ENCODE measurements at places on chromosomes 4 and X.

DNA sequence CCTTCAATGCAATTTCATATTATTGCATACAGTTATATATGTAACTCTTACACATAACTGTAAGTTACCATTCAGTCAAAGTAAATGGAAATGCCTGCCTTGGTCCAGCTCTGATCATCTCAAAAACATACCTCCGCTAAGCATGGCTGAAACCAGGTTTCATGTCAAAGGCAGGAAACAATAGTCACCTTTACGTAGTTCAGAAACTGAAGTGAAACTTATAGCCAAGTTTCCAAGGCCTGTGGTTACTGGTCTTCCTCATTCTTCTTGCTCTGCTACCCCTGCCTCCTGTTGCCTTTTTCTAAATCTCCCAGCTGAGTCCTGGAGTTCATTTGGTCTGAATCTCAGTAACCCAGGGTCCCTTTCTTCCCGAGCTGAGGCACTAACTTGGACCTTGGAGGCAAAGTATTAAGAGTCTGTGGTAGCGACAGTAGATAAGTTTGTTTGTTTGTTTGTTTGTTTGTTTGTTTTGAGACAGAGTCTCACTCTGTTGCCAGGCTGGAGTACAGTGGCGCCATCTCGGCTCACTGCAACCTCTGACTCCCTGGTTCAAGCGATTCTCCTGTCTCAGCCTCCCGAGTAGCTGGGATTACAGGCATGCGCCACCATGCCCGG lies 30.8 kb downstream of the DAPP1 start:
- no peak for DNase-seq
- H3K27ac ChIP-seq, result no peak overlapping the region
- no peaks in the 10 kb centered on the region for H3K36me3 ChIP-seq
- peaks cover 5% of the 10 kb centered on the region for H3K4me1 ChIP-seq
- H3K27me3 ChIP-seq, result no peaks in the 10 kb centered on the region

GRCh38 chrX:144648788-144649187 lies 598.5 kb upstream of the SPANXN1 start:
- H3K27ac ChIP-seq, result no peak overlapping the region
- no peaks in the 10 kb centered on the region for H3K27me3 ChIP-seq
- no peaks in the 10 kb centered on the region for H3K4me1 ChIP-seq
- no peak overlapping the region for H3K4me3 ChIP-seq

GRCh38 chr4:186592445-186592844 lies 37.1 kb upstream of the MTNR1A start:
- no peak for DNase-seq
- peaks cover 99% of the 10 kb centered on the region for H3K36me3 ChIP-seq
- H3K4me1 ChIP-seq, result peaks cover 12% of the 10 kb centered on the region
- H3K27me3 ChIP-seq, result no peaks in the 10 kb centered on the region

GRCh38 chrX:14916017-14916674 lies 42.9 kb downstream of the MOSPD2 start:
- H3K4me1 ChIP-seq, result peaks cover 32% of the 10 kb centered on the region
- H3K27ac ChIP-seq, result peak overlapping the region; percentile 72
- DNase-seq, result peak; percentile 56
- no peak overlapping the region for H3K4me3 ChIP-seq

DNA sequence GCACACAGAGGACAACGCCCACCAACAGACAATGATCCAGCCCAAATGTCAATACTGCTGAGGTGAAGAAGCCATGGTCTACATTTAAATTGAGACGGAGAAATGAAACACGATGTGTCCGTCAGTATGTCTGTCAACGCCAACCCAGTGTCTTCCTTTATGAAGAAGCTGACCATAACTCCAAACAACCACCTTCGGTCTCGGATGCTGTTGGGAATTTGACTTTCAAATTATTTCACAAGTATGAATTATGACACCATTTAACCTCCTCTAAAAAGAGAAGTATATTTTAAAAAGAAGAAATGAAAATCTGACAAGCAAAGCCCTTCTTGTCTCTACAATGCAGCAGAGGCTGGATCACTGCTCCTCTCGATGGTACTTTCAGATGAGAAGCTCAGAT lies 123.7 kb upstream of the MAP3K15 start:
- H3K4me3 ChIP-seq, result no peak overlapping the region
- H3K27ac ChIP-seq, result no peak overlapping the region
- no peak for DNase-seq

- no peaks in the 10 kb centered on the region for H3K27me3 ChIP-seq
- no peaks in the 10 kb centered on the region for H3K36me3 ChIP-seq
- no peaks in the 10 kb centered on the region for H3K4me1 ChIP-seq
- no peak overlapping the region for H3K27ac ChIP-seq
Measured at GRCh38 chr4:187108845-187109244, 385.2 kb upstream of the FAT1 start.

GRCh38 chr4:6126971-6127745 lies 73.2 kb downstream of the JAKMIP1 start:
- DNase-seq, result no peak
- H3K4me1 ChIP-seq, result no peaks in the 10 kb centered on the region

- DNase-seq, result no peak
- H3K36me3 ChIP-seq, result no peaks in the 10 kb centered on the region
- no peaks in the 10 kb centered on the region for H3K4me1 ChIP-seq
- H3K4me3 ChIP-seq, result no peak overlapping the region
Measured at GRCh38 chr4:37767546-37767945, 58.9 kb upstream of the PGM2 start.

DNA sequence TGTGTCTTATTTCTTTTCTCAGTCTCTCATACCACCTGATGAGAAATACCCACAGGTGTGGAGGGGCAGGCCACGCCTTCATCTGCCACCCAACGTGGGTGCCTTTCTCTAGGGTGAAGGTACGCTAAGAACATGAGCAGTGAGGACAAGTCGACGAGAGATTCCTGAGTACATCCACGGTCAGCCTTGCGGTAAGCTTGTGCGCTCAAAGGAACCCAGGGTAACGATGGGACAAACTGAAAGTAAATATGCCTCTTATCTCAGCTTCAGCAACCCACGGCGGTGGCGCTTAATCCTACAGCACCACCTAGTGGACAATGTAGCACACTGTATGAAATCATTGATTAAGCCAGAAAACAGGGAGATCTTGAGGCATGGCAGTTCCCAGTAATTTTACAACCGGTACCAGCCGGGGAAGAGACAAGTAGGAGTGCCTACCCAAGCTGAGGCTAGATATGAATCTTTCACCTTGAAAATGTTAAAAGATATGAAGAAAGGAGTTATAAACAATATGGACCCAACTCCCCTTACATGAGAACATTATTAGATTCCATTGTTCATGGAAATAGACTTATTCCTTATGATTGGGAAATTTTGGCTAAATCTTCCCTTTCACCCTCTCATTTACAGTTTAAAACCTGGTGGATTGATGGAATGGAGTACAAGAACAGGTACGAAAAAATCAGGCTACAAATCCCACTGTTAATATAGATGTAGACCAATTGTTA lies 63.0 kb downstream of the ZNF732 start:
- no peak for DNase-seq
- no peaks in the 10 kb centered on the region for H3K4me1 ChIP-seq
- H3K27me3 ChIP-seq, result no peaks in the 10 kb centered on the region
- H3K27ac ChIP-seq, result no peak overlapping the region

GRCh38 chr4:163810755-163811154 lies 316.3 kb downstream of the TMA16 start:
- no peaks in the 10 kb centered on the region for H3K27me3 ChIP-seq
- no peak overlapping the region for H3K4me3 ChIP-seq
- no peaks in the 10 kb centered on the region for H3K36me3 ChIP-seq

GRCh38 chr4:153036931-153037482 lies 100.9 kb downstream of the FHDC1 start:
- peaks cover 6% of the 10 kb centered on the region for H3K27me3 ChIP-seq
- no peaks in the 10 kb centered on the region for H3K36me3 ChIP-seq
- DNase-seq, result no peak
- H3K27ac ChIP-seq, result no peak overlapping the region
- H3K4me3 ChIP-seq, result no peak overlapping the region

Data from SJSA1 (cell line).